Stimulated activated CD4-positive, alpha-beta T cell treated with anti-CD3 and anti-CD28 coated beads, Interleukin-15, amount 100 ng/mL, for 48 hours (primary cell): ENCODE measurements at places on chromosomes 3 and 15.

GRCh38 chr15:40407330-40407990 is 1.9 kb downstream of the IVD start:
- no peak for DNase-seq

DNA sequence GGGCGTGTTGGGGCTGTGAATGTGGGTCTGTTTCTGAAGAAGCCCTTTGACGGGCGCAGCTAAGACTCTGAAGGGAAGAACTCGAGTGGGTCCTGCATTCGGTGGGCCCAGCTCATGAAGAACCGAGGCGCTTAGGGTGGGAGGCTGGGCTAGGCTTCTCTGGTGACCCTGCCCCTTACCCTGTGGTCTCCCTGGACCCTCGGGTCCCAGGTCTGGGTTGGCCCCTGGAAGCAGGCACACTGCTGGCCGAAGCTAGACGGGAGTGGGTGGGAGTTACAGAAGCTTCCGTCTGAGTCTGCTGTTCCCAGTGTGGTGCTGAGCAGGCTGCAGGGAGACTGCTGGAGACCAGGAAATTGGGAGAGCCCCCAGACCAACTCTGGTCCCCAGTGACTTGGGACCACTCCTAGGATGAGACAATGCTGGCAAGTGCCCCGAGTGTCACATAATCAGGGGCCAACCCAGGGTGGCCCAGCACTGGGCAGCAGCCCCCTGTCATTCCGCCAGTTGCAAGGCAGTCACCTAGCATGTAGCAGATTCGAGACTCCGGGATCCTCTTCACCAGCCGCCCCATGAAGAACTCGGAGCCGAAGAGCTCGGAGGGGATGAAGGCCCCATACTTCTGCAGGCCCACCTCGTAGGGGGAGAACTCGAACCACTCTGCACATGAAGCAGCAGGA is 16.7 kb upstream of the EHD4 start:
- DNase-seq: no peak

DNA sequence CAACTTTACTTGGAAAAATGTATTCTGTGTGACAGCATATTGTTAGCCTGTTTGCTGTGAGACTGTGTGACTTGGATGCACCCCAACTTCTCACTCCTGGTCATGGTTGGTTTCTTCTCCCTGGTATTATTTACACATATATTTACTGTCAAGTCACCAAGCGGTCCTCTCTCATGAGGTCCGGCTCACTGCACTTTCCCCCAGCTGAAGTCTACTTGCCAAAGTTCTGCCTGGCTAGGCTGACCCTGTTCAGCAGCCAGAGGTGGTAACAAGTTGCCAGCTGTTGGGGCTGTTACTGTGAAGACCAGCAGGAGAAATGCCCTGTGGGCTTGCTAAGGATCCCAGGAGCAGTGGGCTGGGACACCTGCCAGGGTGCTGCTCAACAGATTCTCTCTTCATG is 337.5 kb downstream of the MFSD1 start:
- DNase-seq: no peak

DNA sequence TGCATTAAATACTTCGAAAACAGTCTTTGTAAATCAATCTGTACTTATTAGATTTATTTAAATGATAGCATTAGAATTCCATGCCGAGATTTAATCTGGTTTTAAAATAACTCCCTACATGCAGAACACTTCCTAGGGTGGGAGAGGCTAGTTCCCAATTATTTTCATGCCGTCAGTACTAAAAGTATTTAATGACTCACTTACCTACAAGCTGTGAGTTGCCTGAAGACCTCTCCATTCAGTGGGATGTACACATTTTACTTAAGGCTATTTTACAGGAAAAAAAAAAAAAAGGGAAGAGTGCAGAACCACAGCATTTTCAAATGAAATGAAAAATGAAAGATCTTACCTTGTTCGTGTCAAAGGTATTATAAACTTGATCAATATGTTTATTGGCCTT is 469 bp downstream of the GUCA1C start:
- DNase-seq: no peak

DNA sequence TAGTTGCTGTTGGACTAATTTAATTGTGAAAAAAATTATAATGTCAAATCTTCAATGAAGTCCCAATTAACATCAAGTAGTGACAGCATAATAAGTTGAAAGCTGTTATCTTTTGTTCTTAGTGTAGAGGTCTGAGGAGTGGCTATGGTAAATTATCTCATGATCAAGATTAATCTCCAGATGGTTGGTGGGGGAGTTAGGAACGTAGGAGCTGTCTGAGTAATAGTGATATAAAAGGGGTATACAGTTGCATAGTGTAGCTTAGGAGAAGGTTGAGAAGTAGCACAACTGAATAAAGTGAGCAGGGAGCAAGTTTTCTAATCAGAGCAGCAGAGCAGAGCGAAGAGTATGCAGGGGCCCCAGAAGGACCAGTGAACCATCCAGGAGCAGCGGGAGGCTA is 19.5 kb downstream of the TMOD2 start:
- DNase-seq: no peak

- DNase-seq: no peak
Measured at GRCh38 chr15:57196865-57197264, 179.4 kb upstream of the CGNL1 start.

GRCh38 chr3:184230081-184230602 is 757 bp downstream of the VWA5B2 start:
- no peak for DNase-seq

DNA sequence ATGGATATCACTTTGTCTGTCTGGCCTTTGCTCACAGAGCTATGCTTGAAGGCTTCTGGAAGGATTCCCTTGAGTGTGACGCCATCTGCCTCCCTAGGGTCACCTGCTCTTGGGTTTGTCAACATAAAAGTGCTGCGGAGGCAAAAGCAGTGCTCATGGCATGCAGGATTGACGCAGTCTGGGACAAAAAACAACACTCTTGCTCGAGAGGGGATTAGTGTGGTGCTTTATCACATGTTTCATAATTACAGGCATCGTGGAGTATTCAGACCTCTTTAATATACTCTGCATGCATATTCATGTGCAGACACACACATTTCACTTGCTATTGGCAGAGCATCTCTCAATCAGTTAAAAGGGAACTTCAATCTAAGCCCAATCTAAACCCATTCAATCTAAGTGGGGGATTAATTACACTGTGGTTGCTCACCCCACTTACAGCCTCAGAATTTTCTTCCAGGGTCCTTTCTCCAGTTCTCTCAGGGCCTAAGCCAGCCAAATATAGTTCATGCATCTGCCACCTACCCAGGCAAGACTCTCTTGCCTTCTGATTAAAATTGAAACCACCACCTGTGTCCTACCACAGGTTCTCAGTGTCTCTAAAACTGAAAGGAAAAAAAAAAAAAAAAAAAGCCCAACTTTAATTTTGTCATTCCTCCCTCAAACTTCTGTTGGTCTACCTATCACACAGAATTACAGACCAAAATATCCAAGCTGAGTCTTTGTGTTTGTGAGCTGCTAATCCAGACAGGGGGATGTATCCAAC is 75.6 kb downstream of the BFSP2 start:
- no peak for DNase-seq
